ENCODE measurements at places on chromosomes 2 and 18. TPM values are rescaled to one million over a fixed set of nuclear protein-coding genes. Genes with fewer than 3 reads are reported as not detected.

DNA sequence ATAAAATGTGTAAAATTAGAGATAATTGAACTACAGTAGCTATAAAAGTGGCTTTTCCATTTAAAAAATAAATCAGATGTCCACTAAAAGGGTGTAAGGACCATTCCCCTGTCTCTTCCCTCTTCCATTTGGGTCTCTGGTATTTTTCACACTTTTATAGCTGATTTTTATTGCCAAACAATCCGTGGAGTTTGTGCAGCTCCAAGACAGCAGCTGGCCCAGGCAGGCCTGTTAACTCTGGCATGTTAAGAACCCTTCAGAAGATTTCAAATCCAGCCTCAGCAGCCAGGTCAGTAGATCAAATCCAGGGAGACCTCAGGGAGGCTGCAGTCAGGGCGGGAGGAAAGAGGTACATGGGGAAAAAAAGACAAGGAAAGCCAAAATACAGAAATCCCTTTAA, 827.1 kb upstream of the FANCL start:
- no peak for DNase-seq

GRCh38 chr2:61193670-61194561, 31.9 kb downstream of the C2orf74 start:
- DNase-seq: no peak

DNA sequence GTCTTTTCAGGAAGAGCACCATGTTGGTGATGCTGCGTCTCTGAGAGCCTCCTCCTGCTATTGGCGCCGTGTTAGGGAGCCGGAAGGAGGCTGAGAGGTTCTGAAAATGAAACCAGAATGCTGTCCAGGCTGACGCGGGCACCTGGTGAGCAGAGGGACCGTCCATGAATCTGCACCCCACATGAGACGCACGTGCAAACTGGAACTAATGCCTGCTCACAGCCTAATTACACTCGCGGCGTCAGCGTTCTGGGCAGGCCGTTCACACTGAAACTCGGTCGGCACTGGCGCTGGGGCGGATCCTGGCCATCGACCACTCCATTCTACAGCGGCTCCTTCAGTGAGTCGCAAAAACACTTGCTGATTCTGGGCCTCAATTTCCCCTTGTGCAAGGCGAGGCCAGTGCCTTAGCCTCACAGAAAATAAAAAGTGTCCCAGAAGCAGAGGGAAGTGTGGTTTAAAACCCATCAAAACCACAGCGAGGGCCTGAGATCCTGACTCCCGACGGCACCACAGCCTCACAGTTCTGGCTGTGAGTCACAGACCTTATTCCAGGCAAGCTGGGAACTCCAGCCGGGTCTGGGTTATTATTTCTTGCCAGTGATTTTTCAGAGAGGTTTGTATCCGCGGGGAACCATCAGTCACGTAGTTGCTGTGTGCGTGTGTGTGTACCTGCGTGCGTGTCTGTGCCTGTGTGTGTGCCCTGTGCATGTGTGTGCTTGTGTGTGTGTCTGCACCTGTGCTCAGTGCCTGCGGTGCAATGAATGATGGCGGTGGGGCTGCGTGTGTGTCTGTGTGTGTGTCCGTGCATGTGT, 49.1 kb upstream of the CTDP1 start:
- no peak for DNase-seq

DNA sequence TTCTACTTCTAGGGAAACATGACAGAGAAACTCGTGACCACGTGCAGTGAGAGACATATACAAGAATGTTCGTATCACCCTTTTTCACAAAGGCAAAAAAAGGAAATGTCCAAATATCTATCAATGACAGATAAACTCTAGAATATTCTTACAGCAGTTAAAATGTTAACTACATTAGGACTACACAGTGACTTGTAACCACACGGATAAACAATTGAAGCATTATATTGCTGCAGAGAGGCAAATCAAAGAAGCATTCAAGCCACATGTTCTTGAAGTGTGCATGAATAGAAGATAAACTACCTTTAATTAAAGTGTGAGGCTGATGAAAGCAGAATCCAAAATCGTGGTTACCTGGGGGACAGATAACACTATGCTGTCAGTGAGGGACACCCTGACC, 935.3 kb upstream of the KLHL29 start:
- no peak for DNase-seq

DNA sequence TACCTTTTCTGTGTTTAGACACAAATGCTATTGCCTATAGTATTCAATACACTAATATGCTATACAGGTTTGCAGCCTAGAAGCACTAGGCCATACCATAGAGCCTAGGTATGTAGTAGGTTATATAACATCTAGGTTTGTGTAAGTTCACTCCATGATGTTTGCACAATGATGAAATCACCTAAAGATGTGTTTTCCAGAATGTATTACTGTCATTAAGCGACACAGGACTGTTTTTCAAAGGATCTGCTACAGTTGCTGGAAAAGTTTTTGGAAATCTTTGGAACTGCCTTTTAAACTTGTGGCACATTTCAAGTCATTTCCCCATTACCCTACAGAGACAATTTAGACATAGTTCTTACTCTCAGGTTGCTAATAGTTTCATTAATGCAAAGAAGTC, 9.3 kb downstream of the PSMD1 start:
- DNase-seq: no peak

GRCh38 chr18:33841221-33841967, 263.4 kb downstream of the ASXL3 start:
- no peak for DNase-seq

- DNase-seq: no peak
Observed at GRCh38 chr18:22223254-22223964, 54.0 kb downstream of the GATA6 start.

DNA sequence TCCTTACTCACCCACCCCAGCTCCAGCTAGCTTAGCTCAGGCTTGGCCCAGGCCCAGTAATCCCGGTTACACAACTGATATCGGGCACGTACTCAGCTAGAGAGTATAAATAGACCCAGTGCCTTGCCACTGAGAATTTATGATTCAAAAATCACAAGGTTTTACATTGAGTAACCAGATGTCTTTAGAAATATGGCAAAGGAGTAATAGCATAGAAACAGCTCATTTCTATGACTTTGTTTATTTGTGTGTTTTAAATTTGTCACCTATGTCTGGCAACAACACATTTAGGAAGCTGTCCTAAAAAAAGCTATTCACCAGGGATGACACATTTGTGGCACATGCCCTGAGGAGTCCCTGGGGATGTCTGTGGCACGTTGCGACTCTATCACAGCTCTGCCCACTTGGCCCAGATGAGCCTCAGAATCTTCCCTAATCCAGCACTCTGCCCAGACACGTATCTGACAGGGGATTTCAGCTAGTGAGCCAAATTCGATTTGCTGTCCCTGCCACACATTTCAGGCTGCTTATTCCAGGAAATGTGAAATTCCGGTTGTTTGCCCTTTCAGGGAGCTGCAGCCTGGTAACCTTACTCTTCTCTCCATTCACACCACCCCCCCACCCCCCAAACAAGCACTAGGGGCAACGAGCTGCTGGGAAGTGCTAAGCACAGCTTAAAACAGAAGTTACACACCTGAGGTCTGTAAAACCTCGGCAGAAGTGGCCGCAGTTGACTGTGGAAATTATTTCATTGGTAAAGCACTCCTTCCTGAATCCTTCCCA, 85.4 kb upstream of the ZCCHC2 start:
- DNase-seq: no peak

GRCh38 chr18:57710226-57710625, 88.6 kb upstream of the NARS1 start:
- DNase-seq: no peak

GRCh38 chr2:168355121-168355520, 101.0 kb upstream of the CERS6 start:
- no peak for DNase-seq

- DNase-seq: no peak
Observed at GRCh38 chr2:45450634-45451033, 160.4 kb downstream of the SRBD1 start.

- DNase-seq: no peak
Observed at GRCh38 chr2:6923319-6923718, 6.1 kb downstream of the RNF144A start.

GRCh38 chr2:168246483-168247340, 683 bp downstream of the STK39 start:
- DNase-seq: peak; percentile 75

- DNase-seq: no peak
Observed at GRCh38 chr2:66850376-66850775, 415.5 kb downstream of the MEIS1 start.

DNA sequence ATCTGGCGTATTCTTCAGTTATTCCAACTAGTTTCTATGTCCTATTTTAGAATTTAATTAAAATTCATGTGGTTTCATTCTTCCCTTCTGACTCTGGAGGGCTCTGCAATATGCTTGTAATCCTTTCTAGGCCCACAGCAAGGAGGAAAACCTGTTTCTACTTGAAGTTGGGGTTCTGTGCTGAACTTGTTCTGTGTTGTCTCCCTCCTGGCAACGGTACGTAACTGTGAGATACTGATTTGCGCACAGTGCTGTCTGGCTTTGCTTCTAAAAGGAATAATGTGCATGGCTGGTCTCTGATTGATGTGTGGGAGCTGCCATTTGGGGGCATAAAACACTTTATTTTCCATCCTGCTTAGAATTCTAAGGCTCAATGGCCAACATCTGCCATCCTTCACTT, 81.7 kb downstream of the NABP1 start:
- DNase-seq: no peak

Gene MAP2
- 0.35 TPM for total RNA-seq

Gene PLEKHH2
- 0.96 TPM for total RNA-seq

Gene COL6A3
- 2.7 TPM for total RNA-seq

Gene NCKAP5
- total RNA-seq: 0.06 TPM

Gene MAPK4
- 0.06 TPM for total RNA-seq

Gene NTSR2
- not detected for total RNA-seq

Gene SERPINB5
- total RNA-seq: not detected

Gene NIFK
- total RNA-seq: 53.9 TPM

Gene FSHR
- total RNA-seq: not detected

Gene LIMS2
- total RNA-seq: 9.6 TPM
